ENCODE measurements at places on chromosomes 5 and 9. TPM values are rescaled to one million over a fixed set of nuclear protein-coding genes. Genes with fewer than 3 reads are reported as not detected.

GRCh38 chr5:138543730-138544104, 681 bp upstream of the ETF1 start:
- DNase-seq: no peak

The RORB gene
- total RNA-seq: 1.0 TPM

GRCh38 chr9:36276254-36276653, 18.0 kb upstream of the GNE start:
- DNase-seq: no peak

DNA sequence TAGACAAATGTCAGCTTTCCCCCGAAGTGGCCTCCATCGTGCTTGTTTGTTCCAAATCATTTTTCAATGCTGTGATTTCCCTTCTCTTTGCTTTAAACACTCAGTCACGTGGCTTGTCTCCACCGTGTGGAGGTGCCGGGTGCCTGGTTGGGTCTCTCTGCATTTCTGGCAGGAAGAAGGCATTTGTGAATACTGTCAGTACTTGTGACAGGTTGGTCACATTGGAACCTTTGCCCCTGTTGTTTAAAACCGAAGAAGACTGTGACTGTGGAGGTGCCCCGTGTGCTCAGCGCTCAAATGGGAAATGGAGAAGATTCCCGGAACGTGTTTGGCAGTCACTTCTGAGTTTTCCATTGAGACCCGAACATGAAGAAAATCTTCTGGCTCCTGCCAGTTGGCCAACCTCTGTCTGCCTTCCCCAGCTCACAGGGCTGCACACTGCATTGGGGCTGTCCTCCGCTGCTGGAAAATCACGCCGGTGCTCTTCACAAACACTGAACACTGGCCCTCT, 74.6 kb downstream of the LMNB1 start:
- no peak for DNase-seq

- DNase-seq: no peak
Observed at GRCh38 chr9:31119890-31120454, 1264.5 kb upstream of the ACO1 start.

GRCh38 chr5:1141834-1142233, 30.0 kb upstream of the SLC12A7 start:
- DNase-seq: peak; percentile 39

DNA sequence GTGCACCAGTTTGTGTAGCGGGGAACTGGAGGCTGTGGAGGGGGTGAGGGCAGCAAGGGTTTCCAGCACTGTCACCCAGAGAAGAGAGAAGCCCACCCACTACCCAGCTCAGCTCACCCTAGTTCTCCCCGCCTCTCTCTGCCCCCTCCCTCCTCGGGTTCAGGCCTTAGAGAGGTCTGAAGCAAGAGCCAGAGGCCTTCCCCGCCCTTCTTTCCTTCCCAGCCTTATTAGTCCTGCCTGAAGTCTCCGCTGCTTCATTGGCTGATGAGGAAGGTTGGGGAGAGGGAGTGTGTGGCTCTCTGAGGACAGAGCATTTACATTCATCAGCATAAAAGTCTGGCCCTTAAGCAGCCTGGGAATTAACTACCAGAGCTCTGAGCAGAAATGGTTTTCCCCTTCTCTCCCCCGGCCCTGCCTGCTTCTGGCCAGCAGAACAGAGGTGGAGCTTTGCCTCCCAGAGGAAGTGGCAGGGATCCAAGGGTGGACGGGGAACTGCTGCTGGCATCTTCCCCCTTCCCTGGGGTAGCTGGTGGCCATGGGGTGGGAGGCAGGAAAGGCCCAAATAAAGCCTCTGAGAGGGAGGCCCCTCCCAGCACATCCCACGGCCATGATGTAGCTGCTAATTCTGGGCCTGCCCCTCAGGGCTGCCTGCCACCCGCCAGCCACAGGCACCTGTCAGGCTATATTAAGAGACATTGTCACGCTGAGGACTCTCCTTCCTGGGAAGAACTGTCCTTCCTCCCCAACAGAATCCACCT, 4.1 kb downstream of the DNAJB5 start:
- DNase-seq: peak; percentile 26

GRCh38 chr5:33409435-33410170, 31.2 kb upstream of the TARS1 start:
- DNase-seq: no peak

GRCh38 chr5:86095092-86095491, 522.6 kb upstream of the COX7C start:
- no peak for DNase-seq

The TMEM267 gene
- total RNA-seq: 33.3 TPM

DNA sequence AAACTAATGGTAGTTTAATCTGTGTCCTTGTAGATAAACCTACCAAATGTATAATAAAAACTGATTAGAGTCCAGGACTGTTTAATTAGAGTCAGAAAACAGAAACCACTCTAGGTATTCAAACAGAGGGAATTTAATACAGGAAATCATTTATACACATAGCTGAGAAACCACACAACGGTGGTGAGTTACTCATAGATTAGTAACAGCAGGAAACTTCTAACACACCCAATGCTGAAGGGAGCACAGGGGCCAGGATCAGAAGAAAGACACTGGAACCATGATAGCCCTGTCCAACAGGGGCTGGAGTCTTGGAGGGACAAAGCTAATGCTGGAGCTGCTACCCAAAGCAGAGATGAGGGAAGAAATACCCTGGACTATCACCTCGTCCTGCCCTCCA, 321.0 kb downstream of the ACTL7B start:
- no peak for DNase-seq

DNA sequence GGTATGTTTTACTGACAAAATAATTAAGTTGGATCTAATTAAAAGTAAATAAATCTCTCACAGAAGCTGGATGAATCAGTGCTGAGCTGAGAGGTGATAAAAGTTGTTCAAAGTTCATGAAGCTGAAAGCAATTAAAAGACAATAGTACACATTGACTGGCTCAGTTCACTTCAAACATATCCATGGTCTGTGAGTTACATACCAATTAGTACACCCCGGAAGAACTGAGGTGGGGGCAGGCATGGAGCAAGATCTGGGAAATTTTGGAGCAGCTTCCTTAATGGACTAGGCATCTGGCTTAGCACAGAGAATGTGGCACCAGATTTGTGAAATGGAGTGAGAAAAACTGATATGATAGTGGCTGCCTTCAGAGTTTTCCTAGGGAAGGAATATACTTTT, 152.7 kb downstream of the ATP10B start:
- no peak for DNase-seq

Measured in thyroid gland (tissue), 4 donors.